GM04504 (cell line): ENCODE measurements at places on chromosomes 13 and 19.

- no peak for DNase-seq
These were observed 358.6 kb downstream of the DCT start for GRCh38 chr13:94120878-94121277.

GRCh38 chr13:114130837-114131582 lies 1.4 kb downstream of the RASA3 start:
- peak; percentile 88 for DNase-seq

GRCh38 chr19:34808566-34808965 lies 35.6 kb upstream of the ZNF599 start:
- DNase-seq = peak; percentile 27

- no peak for DNase-seq
These were observed 162.6 kb downstream of the TM9SF2 start for GRCh38 chr13:99663908-99664307.

DNA sequence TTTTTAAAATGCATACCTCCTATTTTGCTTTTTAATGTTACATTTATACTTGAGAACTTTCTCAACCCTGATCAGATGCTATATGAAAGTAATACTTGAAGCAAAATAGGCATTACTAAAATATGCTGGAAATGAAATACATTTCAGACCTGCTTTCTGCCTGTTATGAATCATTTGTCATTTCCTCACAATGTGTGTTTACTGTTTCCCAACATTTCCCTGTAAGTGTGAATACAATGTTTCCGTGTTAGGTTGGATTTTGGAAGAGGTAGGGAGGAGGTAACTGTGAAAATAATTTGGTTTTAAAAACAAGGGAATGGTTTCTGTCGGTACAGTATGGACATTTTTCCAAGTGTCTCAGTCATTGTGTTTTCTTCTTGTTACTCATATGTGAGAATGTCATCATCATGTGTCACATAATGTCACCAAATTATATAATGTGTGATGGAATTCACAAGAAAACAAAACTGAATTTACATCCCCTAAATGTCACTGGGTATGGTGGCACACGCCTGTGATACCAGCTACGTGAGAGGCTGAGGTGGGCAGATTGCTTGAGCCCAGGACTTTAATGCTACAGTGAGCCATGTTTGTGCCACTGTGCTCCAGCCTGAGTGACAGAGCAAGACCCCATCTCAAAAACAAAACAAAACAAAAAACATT lies 43.0 kb downstream of the ZAR1L start:
- DNase-seq = no peak

DNA sequence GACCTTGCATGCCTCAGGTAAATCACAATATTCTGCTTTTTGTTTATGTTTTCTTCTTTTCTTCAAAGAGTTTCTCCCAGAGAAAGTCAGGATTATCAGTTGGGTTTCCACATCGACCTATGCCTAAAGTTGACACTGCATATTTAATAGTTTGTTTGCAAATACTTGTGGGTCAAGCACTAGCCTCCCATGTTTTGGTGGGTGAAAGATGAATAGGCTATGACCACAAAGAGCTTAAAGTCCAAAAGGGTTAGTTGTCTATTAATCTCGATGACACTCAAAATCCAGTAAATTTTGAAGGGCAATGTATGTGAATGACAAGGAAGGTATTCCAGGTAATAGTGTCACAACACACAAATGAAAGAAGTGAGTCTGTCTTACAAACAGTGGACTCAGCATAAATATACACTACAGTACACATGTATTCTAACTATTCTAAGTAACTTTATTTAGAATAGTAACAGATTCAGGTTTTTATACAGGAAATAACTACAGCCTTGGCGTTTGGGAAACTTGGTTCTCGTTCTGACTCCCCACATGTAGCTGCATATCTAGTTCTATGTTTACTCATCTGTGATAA lies 667.1 kb downstream of the PCDH17 start:
- DNase-seq = no peak

DNA sequence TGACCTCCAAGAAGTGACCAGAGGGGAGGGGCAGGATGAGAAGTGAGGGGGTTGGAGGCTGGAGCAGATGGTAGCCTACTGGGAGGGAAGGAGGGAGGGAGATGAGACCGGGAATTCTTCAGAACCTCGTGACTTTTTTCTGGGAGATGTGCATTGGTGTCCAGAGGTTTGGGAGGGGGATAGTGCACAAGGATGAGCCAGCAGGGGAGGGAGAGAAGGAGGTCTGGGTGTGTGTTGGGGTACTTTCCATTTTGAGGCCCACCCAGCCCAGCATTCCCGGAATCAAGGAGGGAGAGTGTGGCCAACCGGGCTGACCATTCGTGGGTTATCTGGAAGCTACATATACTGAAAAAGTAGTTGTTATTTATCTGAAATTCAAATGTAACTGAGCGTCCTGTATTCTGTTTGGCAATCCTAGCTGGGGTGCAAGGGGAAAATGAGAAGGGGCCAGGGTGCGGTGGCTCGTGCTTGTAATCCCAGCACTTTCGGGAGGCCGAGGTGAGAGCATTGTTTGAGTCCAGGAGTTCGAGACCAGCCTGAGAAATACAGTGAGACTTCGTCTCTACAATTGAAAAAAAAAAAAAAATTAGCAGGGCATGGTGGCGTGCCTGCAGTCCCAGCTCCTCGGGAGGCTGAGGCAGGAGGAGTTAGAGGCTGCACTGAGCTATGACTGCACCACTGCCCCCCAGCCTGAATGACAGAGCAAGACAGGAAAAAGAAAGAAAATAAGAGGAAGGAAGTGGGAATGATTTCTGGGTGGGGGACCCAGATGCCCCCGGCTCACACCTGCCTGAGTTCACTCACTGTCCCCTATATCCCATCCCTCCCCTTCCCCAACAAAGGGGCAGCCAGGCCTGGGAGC lies 4.4 kb upstream of the C3 start:
- DNase-seq = no peak

- DNase-seq = no peak
These were observed 3.6 kb downstream of the GPR4 start for GRCh38 chr19:45598267-45599001.

- no peak for DNase-seq
These were observed 92.6 kb upstream of the FAM216B start for GRCh38 chr13:42688821-42689220.

- peak; percentile 98 for DNase-seq
These were observed 53.6 kb downstream of the GADD45B start for GRCh38 chr19:2529473-2529918.

DNA sequence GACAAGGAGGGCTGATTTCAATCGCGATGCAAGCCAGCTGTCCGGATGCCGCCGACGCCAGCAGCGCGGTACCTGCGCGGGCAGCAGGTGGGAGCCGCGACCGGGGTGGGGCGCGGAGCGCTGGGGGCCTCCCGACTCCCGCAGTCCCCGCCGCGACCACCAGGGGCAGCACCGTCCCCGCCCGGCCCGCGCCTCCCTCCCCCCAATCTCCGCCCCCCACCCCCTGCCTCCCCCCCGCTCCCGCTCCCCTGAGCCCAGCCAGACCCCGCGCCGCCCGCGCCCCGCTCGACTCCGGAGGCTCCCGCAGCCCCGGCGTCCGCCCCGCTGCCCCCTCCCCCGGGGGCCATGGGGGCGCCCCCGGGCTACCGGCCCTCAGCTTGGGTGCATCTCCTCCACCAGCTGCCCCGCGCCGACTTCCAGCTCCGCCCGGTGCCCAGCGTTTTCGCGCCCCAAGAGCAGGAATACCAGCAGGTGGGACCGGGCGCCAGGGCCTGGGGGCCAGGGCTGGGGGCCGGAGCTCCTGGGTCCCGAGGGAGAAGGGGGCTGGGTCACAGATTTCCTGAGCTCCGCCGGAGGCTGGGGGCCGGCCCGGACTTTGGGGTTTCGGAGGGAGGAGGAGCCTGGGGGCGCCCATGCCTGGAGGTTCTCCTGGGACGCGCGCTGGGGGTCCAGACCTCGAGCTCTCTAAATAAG lies at the start of gene TTYH1:
TTYH1 (plus strand) TSS at position 257 of the 693 bp plus-strand sequence; CDS start at position 346, 89 bp downstream.
- no peak for DNase-seq
